ENCODE measurements at places on chromosomes 11 and 22.

DNA sequence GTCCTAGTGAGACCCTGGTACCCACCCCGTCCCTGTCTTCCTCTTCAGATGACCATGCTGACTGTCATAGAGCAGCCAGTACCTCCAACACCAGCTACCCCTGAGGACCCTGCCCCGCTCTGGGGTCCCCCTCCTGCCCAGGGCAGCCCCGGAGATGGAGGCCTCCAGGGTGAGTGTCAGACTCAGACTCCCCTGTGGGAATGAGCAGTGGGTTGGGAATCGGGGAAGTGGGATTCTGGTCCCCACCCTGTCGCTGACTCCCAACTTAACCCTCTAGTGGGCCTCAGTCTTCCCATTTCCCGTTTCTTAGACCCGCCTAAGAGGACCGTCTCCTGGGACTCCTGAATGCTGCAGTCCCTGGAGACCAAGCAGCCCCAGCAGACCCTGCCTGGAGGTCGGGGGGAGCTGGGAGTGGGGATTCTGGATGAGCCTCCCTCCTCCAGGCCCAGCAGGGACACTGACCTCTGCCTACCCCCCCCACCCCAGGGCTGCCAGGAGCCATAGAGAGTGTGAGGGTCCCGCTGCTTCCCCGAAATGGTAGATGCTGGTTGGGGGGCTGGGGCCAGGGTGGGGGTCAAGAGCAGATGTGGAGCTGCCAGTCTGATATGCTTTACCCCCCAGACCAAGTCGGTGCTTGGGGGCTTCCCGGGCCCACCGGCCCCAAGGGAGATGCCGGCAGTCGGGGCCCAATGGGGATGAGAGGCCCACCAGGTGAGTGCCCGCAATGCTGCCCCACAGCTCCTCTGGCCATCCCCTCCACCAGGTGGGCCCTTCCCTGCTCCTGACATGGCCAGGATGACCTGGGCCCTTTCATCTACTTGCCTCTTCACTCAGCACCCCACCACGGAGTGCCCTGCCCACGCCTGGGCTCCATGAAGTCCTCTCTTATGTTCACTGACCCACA lies 25.5 kb downstream of the EMID1 start:
- DNase-seq, result no peak

DNA sequence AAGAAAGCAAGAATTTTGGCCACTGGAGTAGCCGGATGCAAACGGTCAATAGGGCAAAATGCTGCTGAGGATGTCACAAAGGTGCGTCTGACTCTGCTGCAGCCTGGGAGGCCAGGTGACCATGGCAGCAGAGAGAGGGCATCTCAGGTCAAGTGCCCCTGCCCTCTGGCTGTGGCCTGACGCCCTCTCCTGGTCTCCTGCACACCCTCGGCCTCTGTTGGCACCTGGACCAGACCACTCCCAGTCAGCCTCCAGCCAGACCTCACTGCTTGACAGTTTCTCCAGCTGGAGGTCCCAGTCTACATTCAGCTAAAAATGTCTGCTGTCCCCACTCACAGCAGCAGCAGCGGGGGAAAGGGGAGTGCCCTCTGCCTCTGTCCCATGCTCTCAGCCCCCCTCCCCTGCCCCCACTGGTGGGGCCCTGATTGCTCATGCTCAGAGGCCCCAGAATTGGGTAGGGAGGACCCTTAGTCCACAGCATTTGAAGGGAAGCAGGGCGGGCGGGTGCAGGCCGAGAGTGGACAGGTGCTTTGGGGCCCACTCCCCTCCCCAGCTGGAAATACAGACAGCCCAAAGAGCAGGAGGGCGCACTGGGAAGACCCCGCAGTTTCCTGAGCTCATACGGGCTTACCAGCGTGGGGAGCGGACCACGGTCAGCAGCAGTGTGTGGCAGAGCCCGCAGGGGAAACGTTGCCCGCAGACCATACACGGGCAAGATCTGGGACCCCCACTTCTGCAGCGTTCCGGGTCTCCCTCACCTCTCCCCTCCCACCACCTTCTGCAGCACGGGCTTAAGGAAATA lies 1.6 kb upstream of the BRSK2 start:
- DNase-seq, result peak; percentile 45

GRCh38 chr22:37909766-37910165 lies 3.7 kb downstream of the MICALL1 start:
- no peak for DNase-seq

- DNase-seq, result no peak
Measured at GRCh38 chr11:29173660-29174062, 843.2 kb downstream of the KCNA4 start.

DNA sequence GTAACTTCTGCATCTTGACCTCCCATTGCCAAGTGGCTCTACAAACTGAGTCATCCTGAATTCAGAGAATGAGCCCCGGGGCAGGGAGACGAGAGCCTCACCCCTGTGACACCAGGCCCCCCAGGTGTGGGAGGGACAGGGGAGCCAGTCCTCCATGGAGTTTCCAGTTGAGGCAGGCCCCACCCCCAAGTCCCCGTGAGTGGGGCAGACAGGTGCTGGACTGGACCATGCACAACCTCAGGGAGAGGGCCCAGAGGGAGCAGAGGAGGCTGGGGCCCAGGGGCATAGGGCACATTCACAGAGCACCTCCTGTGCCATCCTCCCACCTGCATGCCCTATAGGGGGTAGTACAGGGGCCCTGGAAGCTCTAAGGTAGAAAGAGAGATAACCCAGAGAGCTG lies 180.8 kb downstream of the BRD1 start:
- no peak for DNase-seq
